ENCODE measurements at places on chromosomes 1 and 21. TPM values are rescaled to one million over a fixed set of nuclear protein-coding genes. Genes with fewer than 3 reads are reported as not detected.

Gene CD247
- 1.2 TPM for total RNA-seq

DNA sequence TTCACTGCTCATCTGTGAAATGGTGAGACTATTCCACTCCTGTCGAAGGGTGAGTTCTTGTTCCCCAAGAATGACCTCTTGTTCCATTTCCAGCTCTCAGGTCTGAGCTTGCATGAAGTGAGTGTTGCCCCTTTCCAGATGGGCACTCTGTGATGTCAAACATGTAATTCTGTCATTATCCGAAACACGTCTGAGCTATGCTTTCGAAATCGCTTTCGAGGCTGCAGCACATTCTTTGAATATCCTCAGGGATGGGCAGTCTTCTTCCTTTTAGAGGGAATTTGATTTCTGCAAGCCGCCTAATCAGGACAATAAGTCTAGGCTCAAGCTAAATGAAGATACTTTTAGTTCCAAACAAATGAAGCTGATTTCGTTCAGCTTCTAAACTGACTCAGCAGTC, 15.1 kb downstream of the NFASC start:
- no peak for DNase-seq

Gene TMIGD3
- 0.30 TPM for total RNA-seq

Gene KIAA1614
- total RNA-seq = 4.5 TPM

DNA sequence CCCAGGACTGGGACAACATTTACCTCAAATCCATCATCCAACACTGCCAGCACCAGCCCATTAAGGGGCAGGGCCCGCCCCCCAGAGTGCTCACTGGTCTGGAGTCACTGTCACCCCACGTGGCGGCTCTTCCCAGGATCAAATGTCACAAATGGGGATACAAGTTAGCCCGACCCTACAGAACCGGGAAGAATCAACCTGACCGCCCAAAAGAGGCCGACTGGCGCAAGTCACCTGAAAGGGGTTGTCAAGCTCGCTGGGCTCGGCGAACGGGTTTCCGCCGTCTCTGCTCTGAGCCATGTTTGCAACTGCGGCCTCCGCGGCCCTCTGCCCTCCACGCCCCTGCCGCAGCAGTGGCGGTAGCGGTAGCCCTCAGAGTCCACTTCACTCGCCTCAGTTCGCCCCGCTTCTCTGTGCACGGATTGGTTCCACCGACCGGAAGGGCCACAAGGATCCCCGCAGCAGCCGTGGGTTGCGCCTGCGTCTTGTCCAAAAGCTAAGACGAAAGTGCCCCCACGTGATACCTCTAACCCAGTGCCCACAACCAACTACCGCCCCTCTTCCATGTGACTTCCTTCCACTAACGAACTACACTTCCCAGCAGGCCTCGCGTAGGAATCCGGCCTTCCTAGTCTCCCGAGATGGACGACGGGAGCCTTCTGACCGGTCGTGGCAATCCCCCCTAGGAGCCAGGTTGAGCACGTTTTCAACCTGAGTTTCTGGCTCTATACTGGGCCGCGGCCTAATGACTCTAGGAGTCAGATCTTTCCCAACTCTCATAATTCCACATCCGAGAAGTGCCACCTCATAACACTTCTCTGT, at the start of gene SCAMP3:
SCAMP3 (minus strand) TSS at position 509 of the 822 bp plus-strand sequence; CDS start at position 300, 209 bp downstream.
- peak; percentile 98 for DNase-seq

Gene SDC3
- total RNA-seq = 15.5 TPM

Gene TAS1R1
- total RNA-seq = 0.59 TPM

DNA sequence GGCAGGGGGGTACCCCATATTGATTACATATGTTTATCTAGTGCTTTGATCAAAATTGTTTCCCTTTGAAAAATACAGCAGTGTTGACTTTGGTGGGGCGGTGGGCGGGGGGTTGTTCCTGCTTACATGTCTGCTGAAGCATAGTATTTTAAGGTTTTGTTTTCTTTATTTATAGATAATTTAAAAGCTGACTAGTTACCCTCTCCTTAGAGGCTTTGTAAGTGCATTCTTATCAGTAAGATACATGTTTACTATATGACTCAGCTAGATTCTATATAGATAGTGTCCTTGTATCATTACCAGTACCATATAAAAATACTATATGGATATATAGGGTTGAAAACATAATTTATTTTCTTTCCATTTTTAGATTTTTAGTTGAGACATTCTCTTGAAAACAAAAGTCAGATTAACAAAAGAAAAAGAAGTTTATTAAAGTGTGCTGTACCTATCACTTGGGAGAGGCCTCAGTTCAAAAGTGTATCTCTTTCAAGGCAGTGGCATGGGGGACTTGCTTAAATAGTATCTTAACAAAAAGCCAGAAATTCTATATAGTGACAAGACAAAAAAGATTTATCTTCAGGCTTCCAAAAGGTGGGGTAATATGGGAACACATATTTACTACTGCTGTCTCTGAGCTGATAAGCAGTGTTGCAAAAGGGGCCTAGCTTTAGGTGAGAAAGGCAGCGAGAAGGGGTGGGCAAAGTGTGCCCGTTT, 79.0 kb downstream of the HS2ST1 start:
- DNase-seq = no peak

Gene CGN
- total RNA-seq = 6.0 TPM
